Amniotic stem cell (primary cell): ENCODE measurements at places on chromosomes 7 and 10.

GRCh38 chr7:51013218-51013786 lies 230.6 kb upstream of the GRB10 start:
- DNase-seq: no peak

DNA sequence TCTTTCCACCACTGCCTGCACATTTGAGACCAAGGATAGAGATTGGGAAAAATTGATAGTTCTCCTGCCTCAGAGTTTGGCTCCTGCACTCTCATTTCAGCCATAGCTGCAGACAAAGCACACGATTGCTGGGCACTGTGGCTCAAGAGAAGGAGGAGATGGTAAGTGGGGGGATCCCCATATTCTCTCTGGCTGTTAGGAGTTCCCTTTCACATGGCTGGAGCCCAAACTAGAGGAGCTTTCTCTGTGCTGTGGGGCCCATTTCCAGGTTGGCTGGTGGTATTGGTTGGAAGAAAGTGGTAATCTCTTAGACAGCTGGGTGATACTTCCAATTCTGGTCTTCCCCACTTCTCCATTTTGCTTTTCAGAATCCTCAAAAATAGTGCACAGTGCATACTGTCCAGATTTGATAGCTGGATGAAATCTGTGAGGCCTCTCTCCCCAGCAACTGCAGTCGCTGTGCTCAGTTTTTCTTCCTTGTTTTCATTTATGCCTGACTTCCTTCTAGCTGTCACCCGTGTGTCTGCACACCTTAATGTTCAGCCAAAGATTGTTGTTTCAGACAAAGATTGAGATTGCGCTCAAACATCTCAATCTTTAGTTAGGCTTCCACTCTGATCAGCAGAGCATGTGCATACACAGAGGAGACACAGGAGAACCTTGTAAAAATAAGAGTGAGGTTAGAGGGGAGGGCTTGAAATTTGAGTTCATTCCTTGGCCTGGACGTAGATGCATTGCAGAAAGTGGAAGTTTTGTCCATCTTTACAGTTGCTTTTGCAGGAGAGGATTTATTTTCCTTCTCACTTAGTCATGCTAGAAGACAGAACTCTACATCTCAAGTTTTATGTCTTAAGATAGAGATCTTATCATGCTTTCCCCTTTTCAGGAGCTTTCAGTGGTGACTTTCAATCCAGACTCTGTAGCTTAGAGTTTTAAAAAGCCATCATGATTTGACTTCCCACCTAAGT lies 28.6 kb downstream of the RABGEF1 start:
- no peak for DNase-seq

DNA sequence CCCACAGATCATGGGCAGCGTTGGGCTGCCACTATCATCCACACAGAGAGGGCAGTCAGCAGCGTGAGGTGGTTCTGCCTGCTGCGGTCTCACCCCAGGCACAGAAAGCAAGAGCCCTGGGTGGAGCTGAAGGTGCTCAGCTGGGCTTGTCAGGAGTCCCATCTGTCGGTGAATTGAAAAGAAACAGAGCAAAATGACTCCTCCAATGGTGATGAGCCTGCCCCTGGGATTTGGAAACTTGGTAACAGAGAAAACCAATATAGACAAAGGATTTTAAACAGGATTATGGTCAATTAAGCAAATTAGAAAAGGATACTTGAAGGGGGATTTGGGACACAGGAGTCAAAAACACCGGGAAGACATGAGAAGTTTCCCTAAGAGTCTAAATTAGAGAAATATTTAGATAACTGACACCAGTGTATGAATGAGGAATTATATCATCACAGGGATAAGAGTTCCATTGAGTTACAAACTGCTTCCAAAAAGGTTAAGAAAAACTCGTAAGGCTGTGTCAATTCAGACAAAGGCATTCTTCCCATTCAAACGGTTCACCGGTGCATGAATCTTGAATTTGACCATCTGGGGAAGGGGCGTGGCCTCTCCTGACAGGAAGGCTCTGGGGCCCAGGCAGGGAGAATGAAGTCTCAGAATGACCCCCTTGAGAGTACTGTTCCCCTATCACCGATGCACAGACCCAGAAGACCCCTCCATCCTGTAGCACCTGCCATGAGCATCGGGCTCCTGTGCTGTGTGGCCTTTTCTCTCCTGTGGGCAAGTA lies 70.0 kb upstream of the PRSS58 start:
- DNase-seq: no peak

DNA sequence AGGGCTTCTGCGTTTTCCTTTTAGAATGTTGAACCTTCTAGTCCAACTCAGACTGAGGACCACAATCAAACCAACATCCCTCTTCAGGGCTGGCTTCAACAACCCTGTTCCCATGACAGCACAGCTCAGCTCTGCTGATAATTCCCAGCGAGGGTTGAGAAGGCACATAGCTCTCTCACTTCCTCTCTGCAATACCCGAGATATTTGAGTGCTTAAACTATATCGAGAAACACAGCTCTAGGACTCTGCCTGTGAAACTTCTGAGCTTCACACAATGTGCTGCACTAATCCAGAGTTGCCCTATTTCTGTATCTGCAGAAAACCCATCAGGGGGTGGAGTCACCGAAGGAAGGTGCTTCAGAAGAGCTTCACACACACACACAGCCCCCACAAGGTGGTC lies 1.6 kb upstream of the ADARB2 start:
- no peak for DNase-seq

- DNase-seq: no peak
These were observed 735.3 kb downstream of the SUGCT start for GRCh38 chr7:40870108-40870507.
